ENCODE measurements at places on chromosomes 11 and 22.

- DNase-seq, result no peak
Observed at GRCh38 chr11:74278103-74278502, 33.3 kb downstream of the P4HA3 start.

DNA sequence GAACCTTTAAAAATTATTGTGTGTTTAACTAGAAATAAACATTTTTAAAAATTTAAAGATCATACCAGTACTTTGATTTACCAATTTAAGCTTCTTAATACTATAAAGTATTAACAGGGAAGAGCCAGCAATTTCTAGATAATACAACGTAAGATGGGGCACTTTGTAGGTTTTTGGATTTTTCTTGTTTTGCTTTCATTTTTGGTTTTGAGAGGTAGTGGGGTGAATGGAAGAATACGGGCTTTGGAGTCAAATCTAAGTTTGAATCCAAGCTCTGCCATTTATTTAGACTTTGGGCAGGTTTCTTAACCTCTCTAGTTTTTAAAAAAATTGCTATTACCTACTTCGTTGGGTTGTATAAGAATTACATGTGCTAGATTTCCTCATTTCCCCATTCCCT, 44.9 kb downstream of the CSTPP1 start:
- no peak for DNase-seq

- no peak for DNase-seq
Observed at GRCh38 chr22:50626850-50627641, 906 bp downstream of the ARSA start.

GRCh38 chr11:130206141-130206540, 46.6 kb downstream of the ST14 start:
- DNase-seq, result no peak

GRCh38 chr11:2732261-2732939, 32.6 kb upstream of the KCNQ1OT1 start:
- DNase-seq, result peak; percentile 33

- peak; percentile 85 for DNase-seq
Observed at GRCh38 chr11:1559111-1559951, 12.7 kb downstream of the DUSP8 start.

GRCh38 chr11:7936615-7937014, 4.9 kb downstream of the OR10A3 start:
- DNase-seq, result no peak

GRCh38 chr11:128346804-128347203, 240.6 kb downstream of the ETS1 start:
- no peak for DNase-seq

GRCh38 chr11:38005597-38005996, 1407.6 kb upstream of the RAG2 start:
- DNase-seq, result no peak

DNA sequence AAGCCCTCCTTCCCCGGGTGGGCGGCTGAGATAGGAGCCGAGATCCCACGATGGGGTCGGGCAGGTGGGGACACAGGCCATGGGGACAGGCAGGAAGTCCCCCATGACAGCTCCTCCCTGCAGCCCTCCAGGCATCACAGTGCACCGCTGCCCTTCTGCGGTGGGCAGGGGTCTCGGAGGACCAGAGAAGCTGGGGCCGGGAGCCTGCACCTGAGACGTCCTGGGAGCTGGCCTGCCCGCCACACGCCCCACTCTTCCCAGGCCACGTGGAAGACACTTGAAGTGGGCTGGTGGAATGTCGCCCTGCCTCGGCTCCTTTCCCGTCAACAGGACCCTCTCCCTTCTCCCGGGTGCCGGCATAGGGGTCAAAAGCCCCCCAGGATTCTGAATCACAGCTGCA, 55.4 kb downstream of the ELFN2 start:
- no peak for DNase-seq

- peak; percentile 60 for DNase-seq
Observed at GRCh38 chr11:59463190-59463641, 6.5 kb downstream of the OR4D6 start.

- DNase-seq, result no peak
Observed at GRCh38 chr11:115469361-115469760, 34.9 kb downstream of the CADM1 start.

- DNase-seq, result no peak
Observed at GRCh38 chr11:42337786-42338455, 878.5 kb upstream of the LRRC4C start.

DNA sequence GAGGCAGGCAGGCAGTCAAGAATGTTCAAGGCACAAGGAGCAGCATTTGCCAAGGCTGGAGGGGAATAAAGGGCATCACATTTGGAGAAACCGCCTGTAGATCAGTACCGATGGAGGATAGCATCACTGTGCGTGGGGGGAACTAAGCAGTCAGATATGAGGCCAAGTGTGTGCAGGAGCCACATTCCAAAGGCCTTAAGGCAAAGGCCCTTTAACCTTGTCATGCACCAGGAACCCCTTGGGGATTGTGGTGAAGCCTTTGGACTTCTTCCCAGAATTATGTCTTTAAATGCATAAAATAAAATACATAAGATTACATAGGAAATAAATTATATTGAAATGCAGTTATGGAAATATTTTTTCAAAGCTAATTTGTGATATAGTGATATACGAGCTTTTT, 532.1 kb downstream of the BUD13 start:
- DNase-seq, result peak; percentile 57

DNA sequence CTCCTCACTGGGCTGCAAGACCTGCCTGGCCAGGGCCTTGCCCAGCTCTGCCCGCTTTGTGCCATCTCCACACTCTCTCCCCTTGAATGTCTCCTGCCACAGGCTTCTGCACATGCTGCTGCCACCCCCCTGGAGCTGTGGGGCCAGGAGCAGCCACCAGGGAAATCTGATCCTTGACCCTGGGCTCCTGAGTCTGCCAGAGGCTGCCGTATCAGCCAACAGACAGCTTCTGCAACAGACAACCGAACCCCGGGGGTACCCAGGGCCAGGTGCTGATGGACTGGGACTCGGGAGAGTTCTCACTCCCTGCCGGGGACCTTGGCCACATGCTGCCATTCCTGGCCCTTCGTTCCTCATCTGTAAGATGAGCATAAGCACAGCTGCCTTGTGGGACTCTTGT, 3.3 kb upstream of the PPARA start:
- peak; percentile 27 for DNase-seq

DNA sequence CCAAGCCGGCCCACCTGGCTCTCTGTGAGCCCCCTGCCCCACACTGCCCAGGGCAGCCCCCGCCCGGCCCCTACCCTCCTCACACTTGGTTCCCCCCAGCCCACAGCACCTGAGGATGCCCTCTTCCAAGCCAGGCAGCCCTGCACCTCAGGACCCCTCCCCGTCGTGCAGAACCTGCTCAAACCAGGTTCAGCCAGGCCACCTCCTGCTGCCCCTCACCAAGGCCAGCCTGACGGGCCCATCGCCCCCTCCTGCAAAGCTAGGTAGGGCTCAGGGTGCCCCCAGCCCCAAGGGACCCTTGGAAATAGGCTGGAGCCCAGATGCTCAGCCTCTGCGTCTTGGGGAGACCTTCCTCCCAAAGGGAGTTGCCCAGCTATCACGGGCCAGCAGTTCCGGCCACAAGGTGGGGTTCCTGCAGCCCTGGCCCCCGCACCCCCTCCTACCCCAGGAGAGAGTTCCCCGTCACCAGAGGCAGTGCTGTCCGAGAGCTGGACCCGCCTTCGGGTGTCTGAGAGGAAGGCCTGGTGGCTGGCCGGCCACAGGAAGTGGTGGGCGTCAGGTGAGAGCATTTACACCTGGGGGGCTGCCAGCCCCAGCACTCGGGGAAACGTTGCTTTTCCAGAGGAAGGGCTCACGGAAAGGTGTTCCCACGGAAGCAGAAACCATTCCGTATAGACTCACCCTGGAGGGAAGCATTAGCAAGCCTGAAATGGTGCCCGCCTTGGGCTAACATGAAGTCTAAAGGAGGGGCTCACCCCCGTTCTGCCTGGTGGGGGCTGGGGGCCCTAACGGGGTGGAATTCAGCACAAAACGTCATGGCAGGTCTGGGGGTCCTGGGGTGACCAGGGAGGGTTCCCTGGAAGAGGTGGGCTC, 3.2 kb upstream of the SYT8 start:
- DNase-seq, result peak; percentile 32

- DNase-seq, result no peak
Observed at GRCh38 chr11:85098996-85099395, 528.1 kb downstream of the DLG2 start.

DNA sequence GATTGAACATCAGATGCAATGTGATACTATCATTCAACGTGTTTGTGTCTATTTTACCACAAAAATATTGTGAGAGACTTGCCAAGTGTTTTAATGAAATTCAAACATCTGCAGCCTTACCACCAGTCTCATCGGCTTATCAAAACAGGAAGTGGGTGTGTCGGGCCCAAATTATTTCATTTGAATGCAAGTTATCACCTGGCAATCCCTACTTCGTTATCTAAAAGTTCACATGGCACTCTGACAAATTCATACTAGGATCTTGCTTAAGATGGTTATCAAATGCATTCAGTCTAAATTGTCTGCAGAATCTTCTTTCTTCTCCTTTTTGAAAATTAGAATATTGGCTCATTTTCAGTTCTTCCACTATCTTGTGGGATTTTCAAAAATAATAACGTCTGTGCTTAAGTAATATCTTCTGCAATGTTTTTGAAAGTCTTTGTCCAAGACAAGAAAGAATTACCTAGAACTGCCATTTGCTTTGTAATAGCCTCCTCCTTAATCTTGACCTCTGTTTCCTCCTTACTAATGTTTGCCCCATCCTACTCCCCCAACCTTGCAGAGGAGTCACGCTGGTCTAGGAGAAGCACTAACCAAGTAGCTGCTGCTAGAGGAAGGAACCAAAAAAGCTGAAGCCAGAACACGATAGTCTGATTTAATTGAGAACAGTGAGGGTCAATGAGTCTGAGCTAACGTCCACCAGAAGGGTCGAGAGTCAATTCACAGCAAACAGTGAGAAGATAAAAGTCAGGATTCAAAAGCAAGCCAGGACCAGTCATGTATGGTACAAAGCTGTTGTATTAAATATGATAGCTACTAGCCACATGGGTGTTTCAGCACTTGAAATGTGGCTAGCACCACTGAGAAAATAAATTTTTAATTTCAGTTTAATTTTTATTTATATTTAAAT, 10.2 kb upstream of the BIRC3 start:
- DNase-seq, result no peak

GRCh38 chr11:72792437-72793021, 1.3 kb downstream of the STARD10 start:
- no peak for DNase-seq

GRCh38 chr11:117597071-117597470, 199.9 kb downstream of the DSCAML1 start:
- DNase-seq, result peak; percentile 59

- DNase-seq, result no peak
Observed at GRCh38 chr11:9535189-9535781, 38.2 kb upstream of the WEE1 start.

GRCh38 chr22:43088627-43088983, 586 bp downstream of the TTLL1 start:
- no peak for DNase-seq

DNA sequence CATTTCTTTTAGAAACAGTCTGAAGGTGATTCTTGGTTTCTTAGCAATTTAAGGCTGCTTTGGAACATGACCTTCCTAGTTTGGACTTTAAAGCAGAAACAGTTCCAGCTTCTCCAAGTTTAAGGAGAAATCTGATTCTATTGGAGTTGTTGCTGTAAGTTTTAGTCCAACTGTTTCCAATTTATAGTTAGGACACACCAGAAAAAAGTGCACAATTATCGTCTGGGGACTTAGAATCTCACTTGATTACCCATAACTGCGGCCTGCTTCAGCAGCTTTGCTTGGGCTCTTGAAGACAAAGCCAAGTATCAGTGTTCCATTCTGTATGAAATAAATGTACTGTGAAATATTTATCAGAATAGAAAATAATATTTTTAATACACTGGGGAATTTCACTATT, 246.6 kb downstream of the TMEM135 start:
- DNase-seq, result no peak

- DNase-seq, result no peak
Observed at GRCh38 chr11:95653680-95654079, 135.9 kb downstream of the FAM76B start.

GRCh38 chr11:68211546-68211945, 1.6 kb downstream of the KMT5B start:
- DNase-seq, result no peak

DNA sequence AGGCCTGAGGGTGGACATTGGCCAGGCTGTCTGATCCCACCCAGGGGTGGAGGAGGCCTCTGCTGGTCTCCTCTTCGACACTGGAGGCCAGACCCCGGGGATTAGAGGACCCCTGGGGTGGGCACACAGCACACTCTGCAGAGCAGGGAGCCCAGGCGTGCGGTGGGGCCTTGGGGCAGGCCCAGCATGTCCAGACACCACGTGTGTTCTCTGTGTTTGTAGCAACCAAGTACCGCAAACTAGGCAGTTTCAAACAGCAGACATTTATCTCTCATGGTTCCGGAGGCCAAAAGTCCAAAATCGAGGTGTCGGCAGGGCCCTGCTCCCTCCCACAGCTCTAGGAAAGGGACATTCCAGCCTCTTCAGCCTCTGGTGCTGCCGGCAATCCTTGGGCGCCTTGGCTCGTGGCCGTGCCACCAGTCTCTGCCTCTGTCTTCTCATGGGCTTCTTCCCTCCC, 1.5 kb downstream of the PANX2 start:
- DNase-seq, result no peak

- no peak for DNase-seq
Observed at GRCh38 chr22:26551568-26551967, 38.4 kb downstream of the TPST2 start.

DNA sequence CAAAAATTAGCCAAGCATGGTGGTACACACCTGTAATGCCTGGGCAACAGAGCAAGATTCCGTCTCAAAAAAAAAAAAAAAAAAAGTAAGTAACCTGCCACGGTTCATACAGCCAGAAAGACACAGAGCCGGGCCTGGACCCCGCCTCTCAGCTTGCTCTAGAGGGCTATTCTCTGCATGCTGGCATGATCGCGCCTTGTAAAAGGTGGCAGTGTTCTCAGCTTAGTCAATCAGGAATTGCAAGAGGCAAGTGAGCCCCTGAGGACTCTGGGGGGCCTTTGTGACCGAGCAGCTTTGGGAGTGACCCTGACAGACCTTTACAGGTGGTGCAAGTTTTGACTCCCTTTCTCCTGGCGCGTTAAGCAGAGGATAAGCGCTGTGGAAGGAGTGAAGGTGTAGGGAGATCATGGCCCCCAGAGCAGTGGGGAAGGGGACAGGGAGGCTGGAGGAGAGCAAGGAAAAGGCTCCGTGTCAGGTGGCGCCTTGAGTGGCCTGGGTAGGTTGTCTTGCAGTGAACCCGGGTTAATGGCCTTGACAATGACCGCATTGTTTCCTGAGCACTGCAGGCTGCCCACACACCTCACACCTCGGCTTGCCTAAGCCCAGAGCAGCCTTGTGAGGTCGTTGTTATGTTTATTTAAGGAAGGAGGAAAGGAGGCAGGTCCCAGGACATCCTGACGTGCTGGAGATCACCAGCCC, 48.9 kb downstream of the CDPF1 start:
- DNase-seq, result no peak

- DNase-seq, result no peak
Observed at GRCh38 chr11:83520849-83521248, 234.7 kb upstream of the CCDC90B start.

DNA sequence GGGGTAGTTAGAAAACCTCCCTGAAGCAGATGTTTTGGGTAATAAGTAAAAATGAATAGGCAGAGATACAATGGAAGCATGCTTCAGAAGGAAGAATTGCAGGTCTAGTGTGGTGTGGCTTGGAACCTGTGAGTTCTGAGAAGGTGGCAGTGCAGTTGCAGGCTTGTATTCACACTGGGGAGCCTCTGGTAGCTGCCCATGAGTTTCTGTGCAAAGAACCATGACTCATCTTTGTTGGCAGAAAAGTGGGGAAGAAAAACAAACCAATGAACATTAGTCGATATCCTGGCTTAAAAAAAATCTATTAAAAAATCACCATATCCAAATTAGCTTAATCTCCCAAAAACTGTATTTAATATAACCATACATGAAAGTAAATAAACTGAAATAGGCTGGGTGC, 232.6 kb downstream of the FAT3 start:
- no peak for DNase-seq

- no peak for DNase-seq
Observed at GRCh38 chr22:27986937-27987336, 67.9 kb upstream of the PITPNB start.

Data from left hindlimb (tissue), 1 donor.